ENCODE measurements at places on chromosomes 4 and X.

DNA sequence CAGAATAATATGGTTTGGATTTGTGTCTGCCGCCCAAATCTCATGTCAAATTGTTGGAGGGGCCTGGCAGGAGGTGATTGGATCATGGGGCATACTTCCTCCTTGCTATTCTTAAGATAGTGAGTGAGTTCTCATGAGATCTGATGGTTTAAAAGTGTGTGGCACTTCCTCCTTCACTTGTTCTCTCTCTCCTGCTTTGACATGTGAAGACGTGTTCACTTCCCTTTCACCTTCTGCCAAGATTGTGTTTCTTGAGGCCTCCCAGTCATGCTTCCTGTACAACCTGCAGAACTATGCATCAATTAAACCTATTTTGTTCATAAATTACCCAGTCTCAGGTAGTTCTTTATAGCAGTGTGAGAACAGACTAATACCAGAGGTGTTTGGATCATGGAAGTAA, 325.7 kb upstream of the GIMD1 start:
- DNase-seq, result no peak

GRCh38 chr4:88101165-88101564, 57.3 kb downstream of the ABCG2 start:
- DNase-seq, result no peak

DNA sequence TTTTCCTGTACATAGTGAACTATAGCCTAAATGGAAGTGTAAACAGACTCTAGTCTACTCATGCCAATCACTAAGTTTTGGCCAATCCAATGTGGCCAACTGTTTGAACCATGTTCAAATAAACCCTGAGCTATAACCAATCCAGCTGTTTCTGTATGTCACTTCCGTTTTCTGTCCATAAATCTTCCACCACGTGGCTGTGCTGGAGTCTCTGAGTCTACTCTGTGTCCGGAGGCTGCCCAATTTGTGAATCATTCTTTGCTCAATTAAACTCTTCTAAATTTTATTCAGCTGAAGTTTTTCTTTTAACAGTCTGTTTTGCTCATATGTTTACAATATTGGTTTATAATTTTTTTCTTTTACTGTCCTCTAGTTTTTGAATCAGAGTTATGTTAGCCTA, 112.3 kb upstream of the BANK1 start:
- no peak for DNase-seq

DNA sequence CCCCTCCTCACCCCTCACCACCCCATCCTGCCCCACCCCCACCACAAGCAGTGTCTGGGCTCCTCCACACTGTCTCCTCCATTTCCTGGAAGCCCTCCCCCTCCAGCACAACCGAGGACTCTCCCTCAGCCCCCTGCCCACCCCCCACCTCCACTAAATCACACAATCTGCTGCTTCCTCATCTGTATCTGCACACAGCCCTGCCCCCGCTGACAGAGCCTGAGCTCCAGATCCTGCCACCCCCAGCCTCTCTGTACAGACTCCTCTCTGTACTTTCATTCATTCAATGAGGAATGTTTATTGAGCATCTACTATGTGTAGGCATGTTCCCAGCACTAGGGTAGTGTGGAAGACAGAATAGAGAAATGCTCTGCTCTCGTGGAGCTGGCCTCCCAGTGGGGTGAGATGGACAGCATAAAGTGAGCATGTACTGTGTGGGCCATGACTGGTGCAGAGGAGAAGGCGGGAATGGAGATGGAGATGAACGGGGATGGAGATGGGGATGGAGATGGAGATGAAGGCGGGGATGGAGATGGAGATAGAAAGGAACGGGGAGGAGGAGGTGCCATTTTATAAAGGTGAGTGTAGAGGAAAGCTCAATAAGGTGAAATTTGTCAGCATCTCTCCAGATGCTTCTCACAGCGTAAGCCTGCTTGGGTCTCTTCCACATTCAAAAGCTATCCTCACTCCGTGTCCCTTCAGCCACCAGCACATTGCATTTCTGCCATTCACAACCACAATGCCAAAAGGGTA, 2.5 kb upstream of the PPP2R2C start:
- DNase-seq, result no peak

DNA sequence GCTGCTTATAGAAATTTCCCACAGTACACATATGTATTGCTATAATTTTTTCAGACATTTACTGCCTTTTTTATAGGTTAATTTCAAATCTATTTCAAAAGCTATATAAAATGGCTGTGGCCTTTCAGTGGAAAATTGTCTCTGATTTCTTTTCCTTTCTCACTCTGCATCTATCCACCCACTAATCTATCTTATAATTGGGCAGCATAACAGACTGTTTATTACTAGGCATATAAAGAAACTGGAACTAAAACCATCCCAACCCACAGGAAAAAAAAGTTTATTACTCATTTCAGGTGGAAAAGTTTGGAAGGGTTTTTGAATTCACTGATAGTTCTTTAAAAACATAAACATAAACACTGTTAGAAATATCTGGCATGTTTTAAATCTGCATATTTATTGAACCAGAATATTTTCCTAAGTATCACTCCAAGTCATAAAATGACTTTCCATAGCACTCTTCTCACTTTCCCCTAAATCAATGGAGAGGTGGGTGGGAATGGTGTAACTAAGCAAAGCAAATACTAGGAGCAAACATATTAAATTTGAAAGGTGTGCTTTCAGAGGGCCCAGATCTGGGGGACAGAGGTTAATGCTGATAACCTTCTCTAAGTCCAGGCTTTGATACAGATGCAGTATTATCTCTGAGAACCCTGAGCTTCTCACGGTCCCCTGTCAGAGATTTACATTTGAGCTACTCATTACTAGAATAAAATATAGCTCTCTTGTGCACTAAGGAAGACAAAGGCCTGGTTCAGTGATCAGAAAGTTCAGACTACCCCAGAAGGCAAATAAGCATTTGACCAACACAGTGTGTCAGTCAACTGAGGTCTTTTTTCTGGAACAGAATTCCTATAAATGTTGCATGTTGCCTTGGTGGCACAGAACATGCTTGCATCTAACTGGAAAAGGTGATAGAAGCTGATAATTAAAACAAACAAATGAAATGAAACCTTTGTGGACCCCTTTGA, 328.3 kb downstream of the UNC5C start:
- DNase-seq, result no peak

GRCh38 chr4:180398564-180398963, 1844.6 kb upstream of the TENM3 start:
- no peak for DNase-seq

DNA sequence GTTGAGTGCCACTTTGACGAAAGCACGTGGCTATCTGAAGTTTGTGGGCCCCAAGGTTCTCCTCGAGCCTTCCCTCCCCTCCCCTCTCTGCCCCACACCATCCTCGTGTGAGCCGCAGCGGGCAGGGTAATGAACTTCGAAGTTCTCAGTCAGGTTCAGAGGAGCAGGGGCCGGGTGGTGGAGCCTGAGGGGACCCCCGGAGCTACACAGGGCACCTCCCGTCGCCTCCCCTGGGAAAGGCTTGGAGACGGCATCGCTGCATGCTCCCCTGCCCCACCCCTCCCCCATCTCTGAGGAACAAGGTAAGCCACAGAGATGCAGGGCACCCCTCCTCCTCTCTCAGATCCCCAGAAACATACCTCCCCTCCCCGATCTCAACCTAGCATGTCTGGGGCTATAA, 2.8 kb upstream of the NKX1-1 start:
- no peak for DNase-seq

GRCh38 chrX:129759576-129760061, 20.1 kb upstream of the SASH3 start:
- DNase-seq, result no peak

GRCh38 chrX:136861877-136862276, 18.6 kb downstream of the RBMX start:
- DNase-seq, result no peak

GRCh38 chr4:89572224-89572858, 264.6 kb downstream of the SNCA start:
- DNase-seq, result no peak

GRCh38 chr4:133759428-133759827, 442.2 kb downstream of the PABPC4L start:
- DNase-seq, result no peak

GRCh38 chr4:165763640-165764039, 109.4 kb upstream of the TLL1 start:
- no peak for DNase-seq

DNA sequence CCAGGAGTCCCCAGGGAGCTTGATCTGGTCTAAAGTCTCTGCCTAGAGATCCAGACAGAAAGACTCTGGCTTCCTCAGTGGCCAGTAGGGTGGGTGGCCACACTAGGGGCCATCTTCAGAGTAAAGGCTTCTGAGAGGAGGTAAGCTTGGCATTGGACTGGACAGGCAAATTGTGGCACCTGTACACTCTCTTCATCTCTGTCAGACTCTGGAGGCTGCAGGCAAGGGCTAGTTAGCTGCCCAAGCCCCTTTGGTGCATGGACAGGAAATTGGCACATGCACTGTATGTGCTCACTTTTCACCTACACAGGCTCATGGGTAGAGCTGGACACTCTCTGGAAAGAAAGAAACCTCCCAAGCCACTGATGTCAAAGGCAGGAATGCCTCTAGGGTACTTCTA, 142.8 kb downstream of the PJA1 start:
- DNase-seq, result no peak

DNA sequence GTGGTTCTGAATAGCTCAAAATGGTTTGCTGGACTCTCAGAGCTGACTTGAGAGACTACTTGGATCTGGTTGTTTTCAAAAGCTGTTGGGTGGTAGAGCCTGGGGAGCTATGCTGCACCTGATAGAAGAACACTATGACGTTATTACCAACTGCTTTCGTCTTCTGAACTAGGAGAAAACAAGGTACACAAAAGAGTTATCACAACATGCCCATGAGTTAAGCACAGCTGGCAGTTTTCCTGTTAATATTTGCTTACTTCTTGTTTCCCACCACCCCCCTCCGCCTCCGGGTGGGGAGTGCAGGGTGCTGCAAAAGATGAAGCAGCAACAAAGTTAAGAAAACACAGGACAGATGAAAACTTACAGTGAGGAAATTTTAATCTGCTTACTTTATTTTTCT, 69.1 kb downstream of the RASL11B start:
- DNase-seq, result no peak

DNA sequence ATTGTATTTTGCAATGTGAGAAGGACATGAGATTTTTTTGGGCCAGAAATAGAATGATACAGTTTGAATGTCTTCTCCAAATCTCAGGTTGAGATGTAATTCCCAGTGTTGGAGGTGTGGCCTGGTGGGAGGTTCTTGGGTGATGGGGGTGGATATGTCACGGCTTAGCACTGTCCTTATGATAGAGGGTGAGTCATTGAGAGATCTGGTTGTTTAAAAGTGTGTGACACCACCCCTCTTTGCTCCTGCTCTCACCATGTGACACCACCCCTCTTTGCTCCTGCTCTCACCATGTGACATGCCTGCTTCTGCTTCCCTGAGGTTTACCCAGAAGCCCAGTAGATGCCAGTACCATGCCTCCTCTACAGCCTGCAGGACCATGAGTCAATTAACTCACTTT, 1226.9 kb downstream of the PCDH7 start:
- DNase-seq, result no peak

DNA sequence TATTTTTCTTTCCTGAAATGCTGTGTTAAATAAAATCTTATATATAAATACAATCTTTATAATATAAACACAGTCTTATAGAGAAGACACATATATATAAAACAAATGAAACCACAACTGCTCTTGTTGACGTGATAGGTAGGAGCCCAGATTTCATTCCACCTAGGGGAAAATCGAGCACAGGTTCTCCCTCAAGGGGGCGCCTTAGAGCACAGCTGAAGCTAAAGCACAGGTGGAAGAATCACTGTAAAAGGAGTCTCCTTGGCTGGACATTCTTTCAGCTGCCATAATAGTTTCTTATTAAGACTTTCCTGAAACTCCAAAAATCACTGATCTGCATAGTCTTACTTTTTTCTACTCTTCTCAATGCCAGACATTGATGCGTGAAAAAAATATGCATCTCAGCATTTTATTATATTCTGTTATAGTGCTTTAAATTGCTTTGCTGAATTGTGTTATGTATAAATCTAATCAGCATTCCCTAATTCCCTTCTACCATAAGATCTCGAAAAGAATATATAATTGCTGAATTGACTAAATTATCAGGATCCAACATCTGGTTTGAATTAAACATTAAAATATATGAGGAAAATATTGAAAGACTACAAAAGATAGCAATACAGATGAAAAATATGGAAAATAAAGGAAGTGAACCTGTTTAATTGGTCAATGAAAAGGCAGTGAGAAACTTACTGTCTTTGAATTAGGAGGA, 25.5 kb upstream of the RXFP1 start:
- DNase-seq, result no peak

GRCh38 chrX:134752558-134752957, 94.3 kb upstream of the PLAC1 start:
- no peak for DNase-seq

GRCh38 chr4:29861307-29861706, 858.9 kb upstream of the PCDH7 start:
- DNase-seq, result no peak

GRCh38 chrX:2989565-2989964, 16.8 kb upstream of the ARSH start:
- DNase-seq, result no peak

GRCh38 chrX:135652602-135653001, 60.8 kb upstream of the CT45A1 start:
- DNase-seq, result no peak

DNA sequence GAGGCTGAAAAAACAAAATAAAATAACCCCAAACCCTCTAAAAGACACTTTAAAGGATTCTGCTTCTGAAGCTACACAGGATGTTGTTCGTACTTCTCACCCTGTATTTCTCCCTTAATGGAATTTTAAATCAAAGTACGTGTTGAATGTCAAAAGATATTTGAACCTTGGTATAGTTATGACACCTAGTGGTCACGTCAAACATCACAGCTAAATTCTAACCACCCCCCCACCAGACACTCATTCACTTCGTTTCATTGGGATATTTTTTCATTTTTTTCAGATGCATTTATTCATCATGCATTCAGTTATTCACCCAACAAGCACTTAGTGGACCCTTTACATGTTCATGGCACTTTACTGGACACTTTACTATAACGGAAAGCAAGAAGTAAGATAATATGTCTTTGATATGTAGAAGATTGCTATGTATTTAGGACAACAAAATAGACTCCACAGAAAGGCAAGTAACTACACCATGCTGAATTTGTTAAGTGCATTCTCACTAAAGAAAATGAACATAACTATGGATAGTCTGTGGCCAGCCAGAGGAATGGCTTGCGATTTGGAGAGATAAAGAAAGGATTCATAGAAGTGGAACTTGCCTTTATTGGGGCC, 62.5 kb upstream of the GPR174 start:
- no peak for DNase-seq

- DNase-seq, result no peak
These were observed 65.3 kb upstream of the FAM120C start for GRCh38 chrX:54248309-54248708.

DNA sequence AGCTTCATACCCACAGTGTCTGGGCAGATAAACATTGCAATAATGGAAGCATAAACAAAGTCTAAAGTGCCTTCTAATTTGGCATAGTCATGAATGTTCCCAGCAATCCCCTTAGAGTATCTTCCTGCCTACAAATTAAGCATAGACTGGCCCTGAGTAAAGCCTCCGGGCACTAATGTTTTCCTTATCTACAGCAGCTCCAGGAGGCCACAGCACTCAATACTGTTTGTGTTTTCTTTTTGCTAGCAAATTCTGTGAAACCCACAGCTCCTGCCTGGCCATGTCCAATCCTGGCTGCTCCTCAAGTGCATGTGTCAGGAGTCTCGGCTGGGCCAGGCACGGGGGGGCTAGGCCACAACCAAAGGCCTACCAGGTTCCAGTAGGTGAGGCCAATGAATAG, 102.7 kb upstream of the TBC1D9 start:
- DNase-seq, result no peak

- DNase-seq, result no peak
These were observed 21.6 kb upstream of the HMX1 start for GRCh38 chr4:8893227-8893623.

- no peak for DNase-seq
These were observed 81.6 kb upstream of the LNX1 start for GRCh38 chr4:53672873-53673272.

Data from stimulated activated CD8-positive, alpha-beta memory T cell treated with anti-CD3 and anti-CD28 coated beads, Interleukin-4, amount 100 ng/mL, for 1 hour (primary cell).